ENCODE measurements at places on chromosomes 5 and 9.

GRCh38 chr9:133726401-133727276 is 11.5 kb downstream of the SARDH start:
- DNase-seq: no peak

GRCh38 chr9:77498891-77499290 is 149.2 kb downstream of the GNA14 start:
- DNase-seq: no peak

GRCh38 chr9:84851935-84852585 is 182.5 kb downstream of the NTRK2 start:
- DNase-seq: no peak

DNA sequence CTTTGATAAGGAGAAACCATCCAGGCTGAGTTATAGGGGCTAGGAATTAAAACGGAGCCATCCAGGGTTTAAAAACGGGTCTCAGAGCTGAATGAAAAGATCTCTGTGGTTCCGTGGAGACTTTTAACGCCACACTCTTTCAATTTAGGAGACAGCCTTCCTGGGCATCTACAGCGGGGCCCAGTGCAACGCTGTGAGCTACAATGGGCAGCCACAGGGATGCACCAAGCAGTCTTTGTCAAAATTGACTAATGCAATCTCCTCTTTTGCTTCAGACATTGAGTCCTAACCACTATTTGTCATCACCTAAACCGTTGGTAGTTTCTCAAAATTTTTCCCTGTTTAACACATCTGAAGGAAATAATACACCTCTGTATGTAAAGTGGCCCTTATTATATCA is 96.6 kb upstream of the ABCA1 start:
- DNase-seq: no peak

DNA sequence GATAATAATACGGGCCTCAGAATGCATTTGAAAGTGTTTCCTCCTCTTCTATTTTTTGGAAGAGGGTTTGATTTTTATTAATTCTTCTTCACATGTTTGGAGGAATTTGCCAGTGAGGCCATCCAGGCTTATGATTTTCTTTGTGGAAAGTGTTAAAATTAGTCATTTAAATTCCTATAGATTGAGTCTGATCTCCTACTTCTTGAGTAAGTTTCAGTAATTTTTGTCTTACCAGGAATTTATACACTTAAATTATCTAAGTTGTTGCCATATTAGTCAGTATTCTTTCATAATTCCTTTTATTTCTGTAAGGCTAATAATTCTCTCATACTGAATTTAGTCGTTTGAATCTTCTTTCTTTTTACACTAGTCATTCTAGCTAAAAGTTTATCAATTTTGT is 25.2 kb upstream of the HAPLN1 start:
- DNase-seq: no peak

- DNase-seq: no peak
Observed at GRCh38 chr5:130884023-130884422, 281.0 kb downstream of the HINT1 start.

DNA sequence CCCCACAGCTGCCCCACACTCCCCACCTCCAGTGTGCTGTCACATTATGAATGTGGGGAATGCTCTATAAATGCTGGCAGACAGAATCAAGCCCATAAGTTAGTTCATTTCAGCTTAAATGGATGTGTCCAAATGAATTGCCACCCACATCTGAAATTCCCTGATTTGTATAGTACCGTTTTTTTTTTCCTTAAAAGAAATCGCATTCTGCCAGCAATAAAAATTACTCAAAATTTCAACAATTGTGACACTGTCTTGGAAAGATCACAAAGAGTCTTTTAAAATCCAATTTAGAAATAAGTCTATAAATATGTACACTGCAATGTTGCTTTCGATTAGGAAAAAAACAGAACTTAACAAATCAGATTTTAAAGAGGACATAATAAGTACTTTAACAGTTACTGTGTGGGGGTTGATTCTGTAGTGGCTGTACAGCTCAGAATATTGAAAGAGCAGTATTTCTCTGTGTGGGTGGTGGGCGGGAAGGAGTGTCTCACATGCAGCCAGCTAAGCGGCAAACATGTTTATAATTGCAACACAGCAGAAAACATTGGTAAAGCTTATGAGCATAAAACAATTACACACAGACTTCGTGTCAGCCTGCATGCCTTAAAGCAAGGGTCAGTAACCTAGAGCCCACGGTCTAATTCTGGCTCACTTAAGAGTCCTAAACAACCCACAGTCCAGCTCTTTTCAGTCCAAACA is 24.9 kb upstream of the CSNK1G3 start:
- DNase-seq: no peak

GRCh38 chr5:6090079-6090654 is 288.2 kb downstream of the MED10 start:
- no peak for DNase-seq

DNA sequence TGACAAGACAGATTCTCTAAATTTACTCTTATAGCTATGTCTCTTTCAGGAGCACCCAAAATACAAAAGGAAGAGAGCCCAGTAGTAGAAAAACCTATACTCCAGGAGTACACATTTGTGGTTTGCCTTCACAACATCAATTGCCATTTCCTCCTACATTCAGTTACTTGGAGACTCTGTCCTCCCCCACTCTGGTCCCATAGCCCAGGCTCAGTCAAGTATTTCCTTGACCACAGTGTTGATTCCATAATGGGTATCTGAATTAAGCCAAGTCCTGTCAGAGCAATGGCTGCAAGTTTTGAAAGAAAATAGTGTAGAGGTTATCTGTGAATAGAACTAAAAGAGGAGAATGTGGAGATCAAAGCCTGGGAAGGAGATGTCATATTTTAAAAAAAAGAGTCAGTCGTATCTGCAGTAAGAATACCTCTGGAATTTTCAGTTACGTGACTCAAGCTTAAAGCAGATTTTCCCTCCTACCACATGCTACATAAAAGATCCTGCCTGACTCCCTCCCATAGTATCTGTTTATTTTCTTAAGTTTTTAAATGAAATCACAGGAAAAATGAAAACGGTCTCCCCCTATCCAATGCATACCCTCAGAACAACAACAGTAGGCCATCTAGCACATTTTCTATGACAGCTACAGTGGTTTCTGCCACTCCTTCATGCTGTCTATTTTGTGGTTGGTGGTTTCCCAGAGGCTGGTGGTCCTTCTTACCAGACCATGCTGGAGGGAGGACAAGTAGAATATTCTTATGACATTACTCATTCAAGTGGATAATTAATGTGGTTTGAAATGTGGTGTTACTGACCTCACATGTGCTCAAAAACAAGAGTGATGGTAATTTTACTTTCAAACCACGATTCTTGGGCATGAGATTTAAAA is 249.7 kb upstream of the TMEM161B start:
- no peak for DNase-seq

- DNase-seq: no peak
Observed at GRCh38 chr5:10421896-10422691, 19.6 kb upstream of the ROPN1L start.

DNA sequence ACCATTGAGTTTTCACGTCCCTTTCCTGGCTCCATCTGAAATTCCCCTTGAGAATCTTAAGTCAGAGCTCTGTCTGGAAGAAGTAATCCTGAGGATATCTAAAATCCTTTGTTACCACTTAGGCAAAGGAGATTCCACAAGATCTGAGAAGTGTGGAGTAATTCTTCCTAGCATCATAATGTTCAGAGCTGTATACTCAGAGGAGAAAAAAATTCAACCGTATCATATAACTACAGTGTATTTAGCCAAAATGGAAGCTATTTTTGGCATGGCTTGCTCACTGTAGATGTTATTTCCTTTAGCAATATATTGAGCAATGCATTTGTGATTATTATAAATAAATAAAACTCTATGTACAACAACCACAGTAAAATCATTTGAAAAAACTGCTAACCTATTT is 1858.4 kb downstream of the EFNA5 start:
- DNase-seq: no peak

- no peak for DNase-seq
Observed at GRCh38 chr9:124697326-124698200, 73.5 kb downstream of the NR6A1 start.

- no peak for DNase-seq
Observed at GRCh38 chr5:526456-527088, 2.3 kb upstream of the SLC9A3 start.

DNA sequence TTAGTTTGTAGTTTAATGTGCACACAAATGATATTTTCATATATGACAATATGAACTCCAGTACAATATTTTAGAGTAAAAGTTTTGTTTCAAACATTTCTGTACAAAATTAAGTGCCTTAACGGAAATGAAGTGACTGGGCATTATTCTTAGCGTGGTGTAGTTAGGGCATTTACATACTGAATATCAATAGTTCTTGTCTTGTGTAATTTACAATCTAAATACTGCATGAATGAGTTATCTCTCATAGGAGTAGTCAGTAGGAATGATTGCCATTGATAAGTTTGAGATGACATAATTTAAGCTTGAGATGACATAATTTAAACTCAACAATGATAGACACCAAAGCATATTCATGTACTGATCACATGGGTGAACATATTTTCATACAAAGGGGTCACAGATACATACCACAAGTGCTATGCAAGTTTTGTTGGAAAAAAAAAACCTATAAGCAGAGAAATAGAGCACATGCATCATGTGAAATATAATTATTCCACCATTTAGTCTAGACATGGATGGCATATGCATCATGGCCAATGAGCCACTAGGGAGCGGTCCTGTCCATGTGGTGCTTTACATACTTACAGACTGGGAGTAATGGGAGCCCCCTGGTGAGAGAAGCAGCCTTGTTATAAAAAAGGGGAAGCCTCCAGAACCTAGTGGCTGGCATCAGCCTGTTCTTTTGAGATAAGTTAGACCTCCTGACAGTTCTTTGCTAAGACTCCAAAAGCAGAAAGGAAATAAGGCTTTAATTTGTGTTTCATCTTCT is 1523.9 kb downstream of the MAT2B start:
- no peak for DNase-seq

GRCh38 chr9:131465401-131465800 is 37.3 kb upstream of the POMT1 start:
- no peak for DNase-seq

- DNase-seq: no peak
Observed at GRCh38 chr5:760363-761058, 24.0 kb downstream of the ZDHHC11B start.

- no peak for DNase-seq
Observed at GRCh38 chr9:81634915-81635516, 54.3 kb downstream of the TLE1 start.

GRCh38 chr5:164335837-164336236 is 830.4 kb downstream of the MAT2B start:
- DNase-seq: no peak

GRCh38 chr5:179223961-179224360 is 121.3 kb downstream of the ADAMTS2 start:
- DNase-seq: no peak
